ENCODE measurements at places on chromosomes 5 and 9.
A peak's percentile ranks its signal among the peaks of the same experiment; 100 is the strongest.

DNA sequence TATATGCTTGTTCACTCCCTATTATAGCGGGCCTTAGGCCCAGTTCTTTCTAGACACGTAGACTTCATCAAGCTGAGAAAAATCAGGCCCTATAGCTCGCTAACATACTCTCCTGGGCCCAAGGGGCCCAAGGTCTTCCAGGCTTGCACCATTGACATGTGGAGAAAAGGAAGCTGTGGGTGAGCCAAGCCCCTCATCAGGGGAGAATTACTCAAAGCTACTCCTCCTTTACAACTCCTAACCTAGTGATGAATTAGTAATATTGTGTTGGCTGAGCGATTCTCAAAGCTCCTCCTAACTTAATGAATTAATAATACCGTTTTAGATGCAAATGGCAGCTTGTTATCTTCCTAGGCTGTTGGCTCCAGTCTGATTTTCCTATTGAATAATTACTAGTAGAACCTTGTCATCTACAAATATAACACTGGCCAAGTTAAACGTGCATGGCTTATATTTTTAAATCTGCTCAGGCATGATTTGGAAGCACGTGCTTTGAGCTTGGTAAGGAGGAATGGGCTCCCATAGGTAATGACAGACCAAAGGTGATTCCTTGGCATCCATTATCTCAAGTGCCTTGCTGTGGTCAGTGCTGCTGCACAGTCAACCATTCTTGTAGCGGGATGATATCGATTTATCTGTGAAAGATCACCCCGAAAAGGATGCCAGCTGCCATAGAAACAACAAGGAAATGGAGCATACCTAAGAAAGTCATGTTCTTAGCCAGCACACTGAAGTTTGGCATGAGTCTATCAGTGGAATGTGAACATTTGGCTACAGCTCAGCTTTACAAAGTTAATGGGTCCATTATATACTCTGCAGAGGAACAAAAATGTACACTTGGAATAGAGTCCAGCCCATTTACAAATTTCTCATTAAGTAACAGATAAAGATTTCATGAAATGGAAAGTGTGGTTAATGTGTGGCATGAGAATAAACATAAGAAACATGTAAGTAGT, 23.8 kb downstream of the LVRN start:
- no peak for DNase-seq

GRCh38 chr5:104987074-104987473, 1424.5 kb upstream of the NUDT12 start:
- DNase-seq: no peak

DNA sequence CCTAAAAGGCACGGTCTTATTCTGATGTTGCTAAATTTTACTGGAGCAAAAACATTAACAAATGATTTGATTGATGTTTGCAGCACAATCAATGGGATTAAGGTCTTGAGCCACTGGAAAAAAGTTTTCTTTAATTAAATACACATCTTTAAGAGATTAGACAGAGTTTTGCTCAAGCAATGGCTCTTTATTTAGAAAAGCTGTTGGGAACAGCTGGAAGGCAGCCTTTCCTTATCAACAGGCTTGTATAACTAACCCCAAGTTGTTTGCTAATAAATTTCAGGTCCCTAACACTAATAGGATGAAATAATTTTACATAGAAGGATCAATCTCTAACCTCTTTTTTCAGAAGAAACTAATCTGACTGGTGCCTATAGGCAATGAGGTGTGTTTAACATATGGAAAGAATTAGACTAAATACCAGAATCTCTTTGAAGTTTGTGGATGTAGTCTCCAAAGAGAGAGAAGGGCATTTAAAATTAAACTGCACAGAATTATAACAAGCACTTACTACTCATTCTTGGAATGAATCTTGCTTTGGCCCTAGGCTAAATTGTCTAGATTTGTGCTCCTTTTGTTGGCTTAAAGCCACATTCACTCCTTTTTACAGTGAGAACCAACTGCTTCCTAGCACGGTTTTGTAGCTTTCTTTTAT, 67.3 kb upstream of the TNFAIP8 start:
- peak; percentile 40 for DNase-seq

DNA sequence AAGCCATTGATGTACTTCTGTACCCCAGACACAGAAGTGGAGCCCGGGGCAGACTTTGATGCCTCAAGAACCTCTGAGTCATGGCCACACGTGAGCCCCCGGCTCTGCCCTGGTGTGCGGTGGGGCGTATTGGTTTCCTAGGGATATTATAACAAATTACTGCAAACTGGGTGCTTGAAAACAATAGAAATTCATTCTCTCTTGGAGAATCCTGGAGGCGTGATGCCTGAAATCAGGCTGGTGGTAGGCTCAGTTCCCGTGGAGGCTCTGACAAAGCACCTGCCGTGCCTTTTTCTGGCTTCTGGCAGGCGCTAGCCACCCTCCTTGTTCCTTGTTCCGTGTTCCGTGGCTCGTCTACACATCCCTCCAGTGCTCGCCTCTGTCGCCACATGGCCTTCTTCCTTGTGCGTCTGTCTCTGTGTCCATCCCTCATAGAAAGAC, 24.2 kb downstream of the NEK6 start:
- DNase-seq: no peak

DNA sequence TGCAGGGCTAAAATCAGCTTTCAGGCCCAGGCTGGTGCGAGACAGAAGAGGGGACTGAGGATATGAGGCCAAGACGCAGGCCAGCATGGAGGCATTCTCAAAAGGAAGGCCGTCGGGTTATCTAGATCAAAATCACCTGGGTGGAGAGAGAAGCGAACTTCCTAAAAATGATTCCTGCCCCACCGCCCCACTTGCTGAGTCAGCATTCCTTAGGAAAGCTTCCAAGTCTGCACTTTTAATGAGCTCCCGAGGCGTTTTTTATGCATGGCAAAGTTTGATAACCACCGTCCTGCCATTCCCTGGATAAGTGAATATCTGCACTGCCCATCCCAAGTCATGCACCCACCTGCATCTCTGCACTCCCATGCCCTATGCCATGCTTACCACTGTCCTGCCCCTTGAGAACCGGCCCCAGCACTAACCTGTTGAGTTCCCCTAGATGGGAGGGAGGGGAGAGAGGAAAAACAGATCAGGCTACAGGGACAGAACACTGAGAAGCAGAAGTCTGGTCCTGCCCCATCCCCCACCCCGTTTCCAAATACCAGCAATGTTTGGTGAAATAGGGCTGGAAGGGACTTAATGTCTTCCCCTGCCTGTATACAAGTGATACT, 1.6 kb upstream of the SPOCK1 start:
- no peak for DNase-seq

DNA sequence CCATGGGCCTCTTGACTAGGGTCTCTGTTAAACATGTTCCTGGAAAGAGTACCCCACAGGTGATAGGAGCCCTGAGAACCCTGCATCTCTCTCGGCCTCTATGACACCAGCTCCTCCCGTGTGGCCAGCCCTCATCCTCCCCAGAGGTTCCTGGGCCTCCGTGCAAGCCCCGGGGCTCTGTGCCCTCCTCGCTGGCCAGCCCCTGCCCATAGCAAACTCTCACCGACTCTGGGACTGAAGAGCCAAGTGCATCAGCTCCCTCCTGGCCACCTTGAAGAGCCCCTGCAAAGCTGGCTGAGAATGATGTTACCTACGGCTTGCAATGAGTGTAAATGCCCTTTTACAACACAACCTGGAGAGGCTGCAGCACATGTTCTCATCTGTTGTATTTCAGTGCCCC, 224.4 kb downstream of the ROR2 start:
- no peak for DNase-seq

GRCh38 chr5:10563945-10564837, at the start of gene ANKRD33B:
Gene ANKRD33B, plus strand, starts transcription at chr5:10564070. Its CDS starts 398 bp downstream, at chr5:10564468.
- no peak for DNase-seq

GRCh38 chr5:143234162-143234842, 169.2 kb downstream of the NR3C1 start:
- no peak for DNase-seq

DNA sequence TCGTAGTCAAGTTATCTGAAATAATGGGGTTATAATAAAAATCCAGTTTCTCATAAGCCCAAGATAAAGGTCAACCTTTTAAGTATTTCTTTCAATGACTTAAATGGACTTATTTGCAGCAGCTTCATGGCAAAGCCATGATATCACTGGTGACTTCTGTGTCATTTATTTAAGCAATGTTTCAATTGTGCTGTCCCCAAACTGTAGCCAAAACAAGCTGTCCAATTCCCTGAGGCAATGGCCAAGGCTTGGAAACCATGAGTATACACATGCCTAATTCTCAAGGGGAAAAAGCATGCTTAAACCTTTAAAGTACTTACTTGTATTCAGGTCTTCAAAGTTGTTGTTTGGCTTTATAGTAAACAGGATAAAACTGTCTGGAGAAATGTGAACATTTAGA, 376.4 kb upstream of the TNC start:
- no peak for DNase-seq

GRCh38 chr5:100901821-100902341, 1.2 kb downstream of the ST8SIA4 start:
- no peak for DNase-seq

- DNase-seq: no peak
Observed at GRCh38 chr9:124869466-124869985, 7.6 kb downstream of the ARPC5L start.

DNA sequence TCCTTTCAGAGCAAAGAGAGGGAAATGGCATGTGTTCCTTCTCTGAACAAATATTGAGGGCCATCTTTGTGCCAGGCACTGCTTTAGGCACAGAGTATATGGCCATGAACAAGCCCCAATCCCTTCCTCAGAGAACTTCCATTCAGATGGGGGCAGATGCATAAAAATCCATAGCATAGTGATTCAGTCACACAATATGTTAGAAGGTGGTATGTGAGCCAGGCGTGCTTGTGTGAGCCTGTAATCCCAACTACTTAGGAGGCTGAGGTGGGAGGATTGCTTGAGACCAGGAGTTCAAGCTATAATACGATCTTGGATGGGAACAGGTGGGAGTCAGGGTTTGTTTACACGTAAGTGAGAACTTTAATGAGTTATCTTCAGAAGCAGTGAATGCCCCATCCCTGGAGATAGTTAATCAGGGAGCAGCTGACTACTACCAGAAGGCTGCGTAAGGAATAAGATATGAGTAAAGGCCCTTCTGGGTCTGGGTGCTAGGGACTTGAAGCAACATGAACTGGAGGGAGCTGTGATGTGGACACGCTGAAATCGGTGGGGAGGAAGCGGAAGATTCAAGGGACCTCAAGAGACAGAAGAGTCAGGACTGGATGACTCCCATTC, 27.1 kb downstream of the NANS start:
- DNase-seq: no peak

GRCh38 chr5:135376961-135377624, 21.9 kb downstream of the MACROH2A1 start:
- no peak for DNase-seq

- DNase-seq: no peak
Observed at GRCh38 chr5:82106756-82107155, 134.9 kb downstream of the ATG10 start.

DNA sequence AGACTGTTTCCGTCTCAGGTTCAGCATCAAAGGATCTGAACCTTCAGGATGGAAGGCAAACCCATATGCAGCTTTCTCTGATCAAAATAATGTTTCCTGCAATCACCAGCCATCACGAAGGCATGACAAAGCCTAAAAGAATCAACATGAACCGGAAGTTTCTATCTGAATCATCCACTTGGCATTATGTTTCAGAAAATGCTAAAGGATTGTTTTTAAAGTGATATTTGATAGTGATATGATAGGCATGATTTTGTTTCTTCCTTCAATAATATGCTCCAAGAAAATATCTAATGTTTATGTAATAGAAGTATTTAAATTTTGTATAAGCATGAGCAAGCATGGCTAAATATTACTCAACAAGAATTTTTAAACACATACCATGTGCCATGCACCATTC, 219.6 kb downstream of the PLK2 start:
- no peak for DNase-seq

DNA sequence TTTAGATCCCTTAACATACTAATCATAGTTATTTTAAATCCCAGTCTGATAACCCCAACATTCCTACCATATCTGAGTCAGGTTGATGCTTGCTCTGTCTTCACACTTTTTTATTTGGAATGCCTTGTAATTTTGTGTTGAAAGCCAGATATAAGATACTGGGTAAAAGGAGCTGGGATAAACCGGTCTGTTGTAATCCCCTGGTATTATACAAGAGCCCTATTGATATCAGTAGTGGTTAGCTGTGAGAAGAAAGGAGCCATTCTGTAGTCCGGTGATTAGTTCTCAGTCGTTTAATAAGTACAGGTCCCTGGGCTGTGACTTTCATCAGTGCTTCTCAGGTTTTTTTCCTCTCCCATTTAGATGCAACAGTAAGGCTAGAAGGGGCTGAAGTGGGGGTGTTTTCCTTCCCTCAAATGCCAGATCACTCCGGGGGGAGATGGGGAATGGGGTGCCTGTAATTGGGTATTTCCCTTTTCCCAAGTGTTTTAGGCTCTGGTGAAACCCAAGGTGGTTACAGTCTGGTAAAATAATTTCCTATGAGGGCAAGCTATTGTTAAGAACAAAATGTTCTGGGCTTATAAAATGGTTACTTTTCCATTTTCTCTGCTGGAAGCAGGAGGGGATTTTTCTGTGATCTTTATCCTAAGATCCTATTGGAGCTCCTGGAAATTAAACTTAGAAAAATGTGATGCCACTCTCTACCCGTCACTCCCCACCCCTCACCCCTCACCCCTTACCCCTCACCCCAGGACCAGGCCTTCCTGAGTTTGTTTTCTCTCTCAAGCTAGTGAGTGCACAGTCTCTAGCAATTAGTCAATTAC, 72.7 kb downstream of the KCNN2 start:
- no peak for DNase-seq

All from GM04504 (cell line).